A549 (cell line): ENCODE measurements at places on chromosomes 12 and 14. TPM values are rescaled to one million over a fixed set of nuclear protein-coding genes. Genes with fewer than 3 reads are reported as not detected.

Gene ANO2
- not detected in 3 replicates for polyA plus RNA-seq

Gene RNASE4
- polyA plus RNA-seq = 5.8 to 10.6 TPM (median 8.6 TPM) in 3 replicates

Gene MTRFR
- 23.5 to 27.6 TPM (median 25.2 TPM) in 3 replicates for polyA plus RNA-seq

Gene NRL
- 0.84 to 0.93 TPM (median 0.88 TPM) in 3 replicates for polyA plus RNA-seq

Gene CFAP73
- 0.05 TPM in 1 of 3 replicates, not detected in the others for polyA plus RNA-seq

Gene CLEC6A
- polyA plus RNA-seq = not detected in 3 replicates

Gene CLEC2A
- polyA plus RNA-seq = not detected in 3 replicates

Gene SLC35E3
- 4.8 to 6.5 TPM (median 5.1 TPM) in 3 replicates for polyA plus RNA-seq

Gene PUS7L
- polyA plus RNA-seq = 5.8 to 6.5 TPM (median 6.4 TPM) in 3 replicates

Gene SVOP
- not detected in 3 replicates for polyA plus RNA-seq

Gene GDF3
- not detected in 3 replicates for polyA plus RNA-seq

Gene ADAM21
- 0.04 to 0.05 TPM (median 0.04 TPM) in 3 replicates for polyA plus RNA-seq

Gene ABHD12B
- polyA plus RNA-seq = not detected in 3 replicates

Gene LRP6
- 23.3 to 26.6 TPM (median 26.6 TPM) in 3 replicates for polyA plus RNA-seq

Gene DIO3
- polyA plus RNA-seq = 0.08 to 0.09 TPM in 2 of 3 replicates, not detected in the other

Gene STXBP6
- polyA plus RNA-seq = 1.6 to 2.1 TPM (median 1.7 TPM) in 3 replicates

Gene NKX2-8
- polyA plus RNA-seq = 0.47 to 0.68 TPM (median 0.62 TPM) in 3 replicates

Gene INSM2
- not detected in 3 replicates for polyA plus RNA-seq

DNA sequence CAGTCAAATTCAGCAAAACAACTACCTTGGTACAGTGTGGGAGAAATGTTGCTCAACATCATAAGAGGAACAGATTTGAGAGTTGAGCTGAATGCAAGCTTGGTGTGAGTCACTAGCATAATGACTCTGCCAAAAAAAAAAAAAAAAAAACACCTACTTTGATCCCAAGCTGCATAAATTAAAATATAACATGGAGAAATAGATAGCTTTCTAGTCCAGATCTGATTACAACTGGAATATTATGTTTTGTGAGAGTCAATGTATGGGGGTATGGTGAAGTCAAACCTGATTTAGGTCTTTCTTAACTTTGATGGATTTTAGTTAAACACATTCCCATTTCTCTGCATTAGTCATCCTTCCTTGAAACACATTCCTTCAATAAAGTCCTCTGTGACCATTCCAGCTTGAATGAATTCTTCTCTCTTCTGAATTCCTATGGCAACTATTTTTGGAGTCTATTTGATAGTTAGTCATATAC is 188.1 kb downstream of the SLC5A8 start:
- peak; percentile 35 for DNase-seq

- DNase-seq = no peak
Observed at GRCh38 chr14:63938198-63939005, 85.6 kb downstream of the SYNE2 start.

GRCh38 chr14:52660832-52661231 is 34.5 kb downstream of the ERO1A start:
- no peak for DNase-seq

GRCh38 chr14:95467232-95467631 is 49.2 kb downstream of the SYNE3 start:
- DNase-seq = no peak

DNA sequence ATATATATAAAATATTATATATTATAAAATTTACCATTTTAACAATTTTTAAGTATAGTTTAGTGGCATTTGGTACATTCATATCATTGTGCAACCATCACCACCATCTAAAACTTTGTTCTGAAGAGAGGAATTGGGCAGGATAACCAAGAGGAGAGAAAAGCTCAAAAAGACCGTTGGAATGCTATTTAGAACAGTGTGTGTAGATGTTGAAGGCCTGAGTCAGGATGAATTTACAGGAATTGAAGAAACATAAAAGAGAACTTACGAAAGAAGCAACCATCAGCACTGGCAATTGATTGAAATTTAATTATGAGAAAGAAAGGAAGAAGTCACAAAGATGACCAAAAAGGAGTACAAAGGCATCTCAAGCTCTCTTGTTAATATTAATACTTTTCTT is 196.9 kb upstream of the PWP1 start:
- DNase-seq = no peak

DNA sequence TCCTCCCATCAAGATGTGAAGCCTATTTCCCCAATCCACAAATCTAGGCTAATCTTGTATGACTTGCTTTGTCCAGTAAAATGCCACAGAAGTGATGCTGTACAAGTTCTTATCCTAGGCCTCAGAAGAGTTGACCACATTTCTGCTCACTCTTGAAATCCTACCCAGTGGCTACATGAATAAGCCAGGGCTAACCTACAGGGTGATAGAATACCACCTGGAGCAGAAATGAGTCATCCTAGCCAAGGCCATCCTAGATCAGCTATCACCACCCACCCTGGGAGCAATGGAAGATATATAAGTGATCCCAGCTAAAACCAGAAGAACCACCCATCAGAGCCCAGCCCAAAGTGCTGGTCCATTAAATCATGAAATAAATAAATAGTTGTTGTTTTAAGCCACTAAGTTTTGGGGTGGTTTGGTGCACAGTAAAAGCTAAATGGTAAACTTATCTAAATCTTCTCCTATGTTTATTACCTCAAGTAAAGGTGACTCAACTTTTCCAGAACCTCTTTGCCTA is 105.1 kb downstream of the RPS29 start:
- no peak for DNase-seq

DNA sequence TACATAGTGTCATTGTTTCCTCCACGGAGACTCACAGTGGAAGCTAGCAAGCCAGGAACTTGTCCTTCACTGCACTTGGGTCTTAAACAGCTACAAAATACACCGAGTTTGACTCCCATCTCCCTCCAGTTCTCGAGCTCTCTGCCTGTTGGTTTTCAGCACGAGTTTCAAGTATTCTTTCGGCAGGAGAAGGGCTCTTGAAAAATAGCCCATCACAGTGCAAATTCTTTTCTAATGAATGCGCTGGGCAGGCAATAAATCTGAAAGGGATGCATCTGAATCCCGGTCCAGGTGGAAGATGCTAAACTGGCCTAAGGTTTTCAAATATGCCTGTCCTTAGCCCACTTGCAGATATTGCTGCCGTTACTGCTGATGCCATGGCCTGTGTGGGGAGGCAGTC is 173.9 kb downstream of the CACNA1C start:
- no peak for DNase-seq

- peak; percentile 19 for DNase-seq
Observed at GRCh38 chr12:43914923-43915468, 79.1 kb downstream of the TMEM117 start.

GRCh38 chr12:64912516-64913255 is 88.2 kb downstream of the TBC1D30 start:
- no peak for DNase-seq

GRCh38 chr12:108394196-108394595 is 55.1 kb upstream of the CMKLR1 start:
- no peak for DNase-seq

- no peak for DNase-seq
Observed at GRCh38 chr12:110252716-110253115, 28.3 kb upstream of the ATP2A2 start.

DNA sequence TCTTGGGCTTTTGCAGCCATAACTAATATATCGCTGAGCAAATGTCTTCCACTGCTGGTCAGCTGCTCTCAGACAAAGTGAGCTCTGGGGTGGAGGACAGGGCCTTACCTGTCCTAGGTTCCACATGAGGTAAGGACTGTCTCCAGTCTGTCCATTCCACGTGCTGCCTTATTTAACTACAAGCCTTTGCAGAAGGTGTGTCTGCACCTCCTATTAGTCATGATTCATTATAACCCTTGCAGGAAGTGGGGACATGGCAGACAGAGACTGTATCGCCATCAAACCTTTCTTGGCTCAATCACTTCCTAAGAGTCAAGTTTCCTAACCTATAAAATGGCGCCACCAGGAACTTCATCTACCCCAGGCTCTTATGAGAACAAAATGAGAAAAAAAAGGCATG is 46.9 kb downstream of the SLC25A47 start:
- no peak for DNase-seq

- peak; percentile 47 for DNase-seq
Observed at GRCh38 chr14:92613008-92613658, 99.6 kb downstream of the RIN3 start.

DNA sequence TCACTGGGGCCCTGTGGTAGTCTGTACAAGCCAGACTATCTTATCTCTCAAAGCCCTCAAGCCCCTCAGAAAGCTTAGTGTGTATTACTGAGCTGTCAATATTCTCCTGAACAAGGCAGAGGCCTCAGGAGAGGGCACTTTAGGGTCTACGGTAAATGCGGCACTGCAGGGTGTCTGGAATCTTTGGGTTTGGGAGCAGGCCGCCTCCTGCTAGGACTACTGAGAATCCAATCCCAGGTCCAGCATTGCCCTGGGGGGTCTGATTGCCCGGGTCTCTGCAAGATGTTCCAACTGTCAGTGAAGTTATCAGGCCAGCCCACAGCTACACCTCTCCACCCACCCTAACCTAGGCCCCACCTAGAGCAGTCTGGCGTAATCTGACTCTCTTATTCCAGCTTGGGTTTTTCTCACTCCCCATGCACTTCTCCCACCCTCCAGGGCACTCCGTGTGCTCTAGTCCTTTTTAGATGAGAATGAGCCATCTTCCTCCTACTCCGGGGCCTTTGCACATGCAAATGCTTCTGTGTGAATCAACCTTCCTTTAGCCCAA is 4.3 kb upstream of the ZFP36L1 start:
- no peak for DNase-seq

DNA sequence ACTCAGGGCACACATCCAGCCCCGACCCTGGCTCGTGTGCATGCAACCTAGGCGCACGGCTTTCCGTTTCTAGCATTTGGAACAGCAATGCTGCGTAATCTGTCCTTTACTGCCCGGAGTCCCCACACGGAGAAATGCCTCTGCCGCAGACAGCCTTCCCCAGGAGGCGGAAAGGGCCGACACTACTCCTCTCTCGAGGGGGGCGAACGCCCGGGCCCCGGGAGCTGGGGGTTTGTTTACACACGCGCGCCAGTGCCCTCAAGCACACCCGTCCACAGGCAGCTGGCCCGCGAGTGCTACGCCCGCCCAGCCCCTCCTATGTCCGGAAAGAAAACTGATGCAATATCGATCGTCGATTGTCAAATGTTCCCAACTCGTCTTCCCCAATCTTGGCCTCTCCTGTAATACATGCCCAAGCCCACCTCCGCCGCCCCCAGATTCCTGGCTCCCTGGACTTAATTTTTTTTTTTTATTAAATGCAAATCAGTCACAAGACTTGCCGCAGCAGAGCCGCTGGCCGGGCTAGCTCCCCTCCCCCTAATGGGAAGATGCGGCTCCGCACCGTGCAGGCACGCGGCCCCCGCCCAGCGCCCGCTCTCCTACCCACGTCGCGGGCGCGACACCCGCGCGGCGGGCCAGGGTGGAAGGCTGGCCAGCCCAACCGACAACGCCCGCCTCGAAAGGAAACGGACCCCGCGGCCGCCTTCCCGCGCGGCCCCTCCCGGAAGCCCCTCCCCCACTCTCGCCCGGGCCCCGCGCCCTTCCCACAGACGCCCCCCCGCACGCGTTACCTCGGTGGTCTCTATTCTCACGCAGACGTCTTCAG is 642 bp downstream of the SLC38A2 start:
- DNase-seq = peak; percentile 82

DNA sequence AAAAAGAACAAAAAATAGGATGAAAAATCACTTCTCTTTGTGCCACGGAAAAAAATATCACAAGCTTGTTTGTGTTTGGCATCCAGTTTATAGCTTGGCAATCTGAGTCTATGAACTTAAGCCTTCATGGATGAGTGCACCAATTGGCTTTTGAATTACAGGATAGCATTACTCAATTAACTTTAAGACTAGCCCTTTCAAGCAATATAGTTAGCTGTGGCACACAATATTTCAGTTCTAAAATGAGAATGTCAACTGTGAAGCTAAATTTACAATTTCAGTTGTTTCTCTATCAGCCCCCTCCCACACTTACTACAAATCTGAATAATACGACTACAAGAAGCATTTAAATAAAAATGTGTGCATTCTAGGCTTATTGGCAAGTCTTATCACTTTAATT is 8.3 kb downstream of the RERG start:
- DNase-seq = no peak

DNA sequence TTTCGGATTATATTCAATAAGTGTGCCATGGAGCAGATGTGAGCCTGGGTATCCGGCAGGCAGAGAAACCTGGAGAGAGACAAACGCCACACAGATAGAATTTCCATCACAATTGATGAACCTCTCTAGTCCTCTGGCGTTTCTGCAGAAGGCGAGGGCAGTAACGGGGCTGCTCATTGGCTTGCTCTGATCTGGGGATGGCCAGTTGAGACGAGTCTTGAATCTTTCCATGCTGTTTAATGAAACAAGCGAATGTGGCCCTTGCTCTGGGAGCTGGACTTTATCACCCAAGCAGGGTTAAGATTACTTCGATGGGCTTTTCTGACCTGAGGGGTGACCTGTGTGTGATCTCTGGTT is 42.4 kb upstream of the CLMN start:
- no peak for DNase-seq

- no peak for DNase-seq
Observed at GRCh38 chr14:44829021-44829420, 132.7 kb downstream of the KLHL28 start.

DNA sequence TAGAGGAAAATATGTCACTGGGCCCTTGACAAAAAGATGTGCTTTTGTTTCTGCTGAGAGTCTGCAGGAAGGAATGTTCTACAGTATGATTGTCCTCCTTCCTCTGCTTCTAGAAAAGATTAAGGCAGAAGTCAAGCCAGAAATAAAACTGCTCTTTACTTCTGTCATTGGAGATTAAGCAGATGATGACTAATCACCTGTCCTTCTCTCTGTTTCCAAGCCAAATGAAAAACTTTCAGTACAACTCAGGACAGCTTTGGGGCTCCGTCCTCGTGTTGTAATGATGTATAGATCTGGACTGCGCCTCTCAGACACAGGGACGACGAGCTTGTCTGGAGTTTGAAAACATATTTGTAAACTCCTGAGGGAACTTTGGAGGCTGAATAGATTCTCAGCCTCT is 159.3 kb downstream of the DYRK2 start:
- no peak for DNase-seq

DNA sequence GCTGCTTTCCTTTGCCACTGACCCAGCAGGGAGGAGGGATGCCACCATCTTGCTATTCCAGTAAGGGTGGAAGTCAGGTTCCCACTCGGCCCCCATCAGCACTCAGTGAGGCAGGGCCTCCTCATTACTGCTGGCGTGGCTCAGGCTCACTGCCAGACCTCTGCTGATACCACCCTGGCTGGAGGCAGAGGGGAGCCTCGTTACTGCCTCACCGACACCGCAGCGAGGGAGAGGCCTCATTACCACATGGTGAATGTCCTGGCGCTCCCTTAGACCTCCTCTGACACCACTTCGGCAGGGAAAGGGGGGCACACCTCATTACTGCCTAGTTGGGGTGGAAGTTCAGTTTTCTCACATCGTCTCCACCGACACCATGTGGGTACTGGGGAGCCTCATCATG is 354.1 kb downstream of the CACNA1C start:
- DNase-seq = no peak

DNA sequence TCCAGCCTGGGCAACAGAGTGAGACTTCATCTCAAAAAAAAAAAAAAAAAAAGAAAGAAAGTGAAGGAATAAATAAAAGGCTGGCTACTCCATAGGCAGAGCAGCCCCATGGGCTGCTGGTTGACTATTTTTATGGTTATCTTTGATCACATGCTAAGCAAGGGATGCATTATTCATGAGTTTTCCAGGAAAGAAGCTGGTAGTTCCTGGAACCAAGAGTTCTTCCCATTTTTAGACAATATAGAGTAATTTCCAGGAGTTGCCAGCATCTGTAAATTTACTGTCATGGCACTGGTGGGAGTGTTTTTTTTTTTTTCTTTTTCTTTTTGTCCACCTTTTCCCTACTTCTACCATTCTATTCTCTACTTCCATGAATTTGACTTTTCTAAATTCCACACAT is 24.2 kb downstream of the FGD4 start:
- no peak for DNase-seq
